G401 (cell line): ENCODE measurements at places on chromosomes 3 and 15.
A peak's percentile ranks its signal among the peaks of the same experiment; 100 is the strongest.

GRCh38 chr3:190591080-190591479 is 77.2 kb downstream of the IL1RAP start:
- no peak for DNase-seq

- DNase-seq, result peak; percentile 13
These were observed 256.1 kb upstream of the ARPP21 start for GRCh38 chr3:35383216-35383615.

DNA sequence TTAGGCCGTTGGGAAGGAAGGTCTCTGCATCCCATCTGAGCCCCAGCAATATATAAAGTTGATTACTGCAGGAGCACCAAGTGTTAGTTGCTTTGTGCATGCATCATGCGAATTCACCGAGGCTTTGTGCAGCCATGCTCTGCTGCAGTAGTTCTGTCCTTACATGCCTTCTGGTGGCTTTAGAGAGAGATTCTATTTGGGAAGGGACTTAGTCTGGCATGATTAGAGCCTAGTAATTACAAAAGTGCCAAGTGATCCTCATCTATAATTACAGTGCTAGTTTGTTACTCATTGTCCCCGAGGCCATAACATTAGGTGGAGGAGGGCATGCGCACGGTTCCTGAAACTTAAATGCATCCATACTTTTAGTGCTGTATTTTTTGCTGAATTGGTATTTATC is 353.6 kb downstream of the CNTN4 start:
- no peak for DNase-seq

- no peak for DNase-seq
These were observed 57.2 kb upstream of the CACNA2D3 start for GRCh38 chr3:54065140-54065539.

DNA sequence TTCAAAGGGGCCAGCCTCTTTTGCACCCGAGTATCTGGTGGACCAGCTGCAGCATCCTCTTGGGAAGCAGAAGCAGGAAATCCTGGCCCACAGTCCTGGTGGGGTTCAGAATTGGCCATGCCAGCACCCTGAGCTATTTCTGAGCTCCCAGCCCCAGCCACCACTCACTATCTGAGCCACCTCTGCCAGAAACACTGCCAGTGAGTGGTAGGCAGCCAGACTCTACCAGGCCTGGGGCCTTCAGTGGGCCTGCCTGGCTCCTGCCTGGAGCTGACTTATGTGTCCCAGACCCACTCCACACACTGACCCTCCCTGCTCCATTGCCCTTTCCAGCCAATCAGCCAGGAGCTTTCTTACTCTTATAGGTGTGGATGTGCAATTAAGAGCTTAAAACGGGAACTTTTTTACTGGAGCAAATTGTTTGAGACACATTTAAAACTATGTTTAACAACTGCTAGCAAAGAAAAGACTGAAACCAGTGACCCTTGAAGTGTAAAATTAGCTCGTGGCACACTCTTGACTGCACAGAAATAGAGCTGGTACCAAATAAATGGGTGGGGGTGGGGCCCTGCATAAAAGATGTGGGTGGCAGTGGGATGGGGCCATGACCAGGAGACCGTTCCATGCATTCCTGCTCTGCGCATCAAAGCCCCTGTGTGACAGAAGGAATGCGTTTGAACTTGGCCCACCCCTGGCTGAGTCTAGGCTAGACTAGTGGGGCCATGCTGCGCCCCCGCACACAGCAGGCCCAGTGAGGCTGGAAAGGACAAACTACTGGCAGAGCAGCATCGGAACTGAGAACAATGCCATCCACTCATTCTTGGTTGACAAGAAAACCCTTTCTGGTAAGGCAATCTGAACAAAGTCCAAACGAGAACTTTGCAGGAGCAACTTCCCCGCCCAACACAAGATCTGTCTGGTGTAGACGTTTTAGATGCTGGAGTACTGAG is 48.0 kb downstream of the CTNNB1 start:
- no peak for DNase-seq

GRCh38 chr15:76903251-76903681 is 1.9 kb downstream of the SCAPER start:
- peak; percentile 17 for DNase-seq

- no peak for DNase-seq
These were observed 18.0 kb downstream of the NIT2 start for GRCh38 chr3:100352296-100353231.

- no peak for DNase-seq
These were observed 131.0 kb upstream of the TPRG1 start for GRCh38 chr3:189040656-189041335.

GRCh38 chr3:149273096-149273751 is 51.6 kb upstream of the CP start:
- peak; percentile 84 for DNase-seq

- no peak for DNase-seq
These were observed 17.1 kb upstream of the HEG1 start for GRCh38 chr3:125072749-125073389.

DNA sequence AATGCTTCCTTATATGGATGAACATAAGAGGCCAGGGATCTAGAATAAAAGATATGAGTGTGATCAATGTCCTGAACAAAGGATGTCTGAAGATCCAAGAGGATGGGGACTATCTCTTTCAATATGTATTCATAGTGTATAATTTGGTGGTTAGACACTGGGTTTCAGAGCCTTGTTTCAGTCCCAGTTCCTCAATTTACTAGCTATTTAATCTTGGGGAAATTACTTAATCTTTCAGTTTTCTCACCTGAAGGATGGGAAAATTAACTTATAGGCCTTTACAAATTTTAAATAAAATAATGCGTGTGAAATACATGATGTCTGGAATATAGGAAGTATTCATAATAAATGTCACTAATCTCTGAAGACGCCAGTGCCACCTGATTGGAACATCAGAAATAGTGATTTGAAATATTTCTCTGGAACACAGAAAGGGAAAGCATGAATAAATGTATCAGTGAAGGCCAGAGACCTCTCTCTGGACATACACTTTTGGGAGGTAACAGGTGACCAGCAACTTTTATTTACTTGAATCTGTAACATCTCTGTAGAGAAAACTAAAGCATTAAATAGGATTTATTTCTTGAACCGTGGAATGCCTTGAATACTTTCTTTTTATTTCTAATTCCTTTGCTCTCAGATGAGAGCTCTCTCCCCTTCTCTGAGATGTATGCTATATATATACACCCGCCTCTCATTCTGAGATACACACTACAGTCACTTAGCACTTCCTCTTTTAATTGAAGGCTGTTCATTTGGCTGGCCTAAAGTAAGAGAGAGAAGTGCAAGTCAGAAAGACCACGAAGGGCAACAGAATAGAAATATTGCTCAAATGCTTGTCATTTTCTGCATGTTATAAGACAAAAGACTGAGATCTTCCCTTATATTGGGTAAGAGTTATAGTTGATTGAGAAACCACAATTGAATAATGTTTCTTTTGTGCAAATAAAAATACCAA is 407.1 kb downstream of the LSAMP start:
- peak; percentile 42 for DNase-seq

GRCh38 chr3:13111873-13112520 is 38.8 kb upstream of the IQSEC1 start:
- DNase-seq, result no peak

DNA sequence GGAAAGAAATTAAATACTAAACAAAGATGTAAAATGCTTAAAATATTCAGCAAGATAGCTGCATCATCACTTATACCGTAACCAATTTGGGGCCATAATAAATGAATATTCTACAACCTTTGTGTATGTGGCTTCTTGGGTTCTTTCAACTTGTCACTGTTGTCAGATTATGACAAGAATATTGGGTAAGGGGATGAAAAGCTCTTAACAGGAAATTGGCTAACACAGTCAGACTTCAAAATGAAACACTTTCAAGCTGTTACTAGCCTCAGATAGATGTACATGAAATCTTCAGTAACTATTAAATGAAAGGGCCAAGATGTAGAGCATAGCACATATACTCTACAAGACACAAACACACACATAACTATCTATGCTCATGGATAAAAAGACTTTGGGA is 38.7 kb upstream of the ZNF385D start:
- no peak for DNase-seq
